ENCODE measurements at places on chromosomes 4 and X.

GRCh38 chr4:87196146-87196545 is 24.3 kb downstream of the KLHL8 start:
- H3K4me1 ChIP-seq = no peaks in the 10 kb centered on the region
- DNase-seq = no peak
- H3K36me3 ChIP-seq = no peaks in the 10 kb centered on the region
- no peak overlapping the region for H3K4me3 ChIP-seq
- no peak overlapping the region for H3K27ac ChIP-seq

DNA sequence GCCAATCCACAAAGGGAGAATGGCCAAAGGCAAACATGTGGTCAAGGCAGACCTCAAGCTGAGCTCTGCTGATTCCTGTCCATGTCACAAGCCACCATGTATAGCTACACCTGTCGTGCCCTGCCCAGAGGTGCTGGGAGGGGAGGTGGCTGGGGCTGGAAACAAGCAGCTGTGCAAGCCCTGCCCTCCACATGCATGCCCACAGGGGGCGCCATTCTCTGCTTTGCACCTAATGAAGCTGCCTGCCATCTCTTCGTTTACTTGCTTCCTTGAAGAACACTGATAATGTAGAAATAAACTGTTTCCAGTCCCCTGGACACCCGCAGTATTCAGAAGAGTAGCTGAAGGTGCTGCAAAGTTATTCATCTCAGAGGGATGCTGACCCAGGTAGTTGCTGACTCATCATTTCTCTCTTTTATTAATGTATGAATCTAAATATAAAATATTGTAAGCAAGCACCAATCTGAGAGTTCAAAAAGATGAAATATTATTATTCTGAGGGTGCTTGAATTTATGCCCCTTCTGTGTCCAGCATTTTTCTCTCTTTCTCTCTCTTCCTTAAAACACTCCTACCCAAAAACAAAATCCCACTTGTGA is 278.6 kb downstream of the ADGRA3 start:
- peak; percentile 76 for DNase-seq
- no peak overlapping the region for H3K27ac ChIP-seq
- no peak overlapping the region for H3K4me3 ChIP-seq
- H3K27me3 ChIP-seq = no peaks in the 10 kb centered on the region

DNA sequence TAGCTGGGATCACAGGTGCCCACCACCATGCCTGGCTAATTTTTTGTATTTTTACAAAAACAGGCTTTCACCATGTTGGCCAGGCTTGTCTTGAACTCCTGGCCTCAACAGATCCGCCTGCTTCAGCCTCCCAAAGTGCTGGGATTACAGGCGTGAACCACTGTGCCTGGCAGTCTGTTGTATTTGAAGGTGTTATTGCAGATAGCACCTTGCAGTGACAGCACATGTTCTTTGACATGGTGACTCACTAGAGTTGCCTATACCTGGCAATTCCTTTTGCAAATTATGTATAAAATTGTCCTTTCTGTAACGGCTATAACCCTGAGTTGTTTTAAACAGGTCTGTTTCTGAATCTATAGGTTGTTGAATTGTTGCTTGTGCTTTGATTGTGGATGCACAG is 7.9 kb downstream of the OGT start:
- peaks cover 1% of the 10 kb centered on the region for H3K36me3 ChIP-seq
- no peak for DNase-seq
- H3K4me1 ChIP-seq = no peaks in the 10 kb centered on the region
- H3K27ac ChIP-seq = no peak overlapping the region
- H3K27me3 ChIP-seq = no peaks in the 10 kb centered on the region

DNA sequence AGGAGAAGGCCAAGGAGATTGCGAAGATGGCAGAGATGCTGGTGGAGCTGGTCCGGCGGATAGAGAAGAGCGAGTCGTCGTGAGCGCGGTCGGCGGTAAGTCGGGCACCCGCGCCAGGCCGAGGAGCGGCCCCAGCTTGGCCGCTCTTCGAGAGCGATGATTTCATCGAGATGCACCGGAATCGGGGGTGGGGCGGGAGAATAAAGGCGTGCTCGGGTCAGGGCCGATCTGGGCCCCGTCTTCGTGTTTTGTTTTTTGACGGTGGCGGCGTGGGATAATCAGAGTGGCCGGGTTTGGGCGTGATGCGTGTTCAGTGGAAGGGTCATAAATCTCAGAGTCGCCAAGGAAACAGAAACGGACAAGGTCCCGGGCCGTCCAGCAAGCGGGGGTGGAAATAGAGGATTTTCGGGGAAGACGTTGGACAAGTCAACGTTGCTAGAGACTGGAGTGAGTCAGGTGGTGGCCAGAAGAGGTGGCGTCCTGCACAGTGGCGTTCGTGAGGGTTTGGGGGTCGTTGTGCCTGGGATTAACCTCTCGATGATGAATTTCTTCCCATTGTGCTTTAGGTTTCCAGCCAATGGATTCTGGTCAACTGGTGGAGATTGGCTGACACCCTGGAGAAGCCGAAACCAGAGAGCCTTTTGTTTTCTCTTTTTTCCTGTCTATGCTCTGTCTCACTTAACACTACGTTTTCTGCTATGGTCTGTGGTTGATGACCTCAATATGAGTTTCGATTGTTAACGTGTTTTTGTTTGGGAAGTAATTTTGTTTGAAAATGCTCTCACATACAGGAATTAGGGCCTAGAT is 882 bp downstream of the MRFAP1 start:
- peaks cover 7% of the 10 kb centered on the region for H3K36me3 ChIP-seq
- peaks cover 16% of the 10 kb centered on the region for H3K4me1 ChIP-seq
- DNase-seq = peak; percentile 59
- H3K27ac ChIP-seq = peak overlapping the region; percentile 91
- H3K4me3 ChIP-seq = peak overlapping the region; percentile 97

GRCh38 chr4:89427782-89428181 is 120.2 kb upstream of the GPRIN3 start:
- no peaks in the 10 kb centered on the region for H3K36me3 ChIP-seq
- H3K4me3 ChIP-seq = no peak overlapping the region
- H3K27me3 ChIP-seq = no peaks in the 10 kb centered on the region
- no peak overlapping the region for H3K27ac ChIP-seq
- DNase-seq = no peak
- H3K4me1 ChIP-seq = no peaks in the 10 kb centered on the region

DNA sequence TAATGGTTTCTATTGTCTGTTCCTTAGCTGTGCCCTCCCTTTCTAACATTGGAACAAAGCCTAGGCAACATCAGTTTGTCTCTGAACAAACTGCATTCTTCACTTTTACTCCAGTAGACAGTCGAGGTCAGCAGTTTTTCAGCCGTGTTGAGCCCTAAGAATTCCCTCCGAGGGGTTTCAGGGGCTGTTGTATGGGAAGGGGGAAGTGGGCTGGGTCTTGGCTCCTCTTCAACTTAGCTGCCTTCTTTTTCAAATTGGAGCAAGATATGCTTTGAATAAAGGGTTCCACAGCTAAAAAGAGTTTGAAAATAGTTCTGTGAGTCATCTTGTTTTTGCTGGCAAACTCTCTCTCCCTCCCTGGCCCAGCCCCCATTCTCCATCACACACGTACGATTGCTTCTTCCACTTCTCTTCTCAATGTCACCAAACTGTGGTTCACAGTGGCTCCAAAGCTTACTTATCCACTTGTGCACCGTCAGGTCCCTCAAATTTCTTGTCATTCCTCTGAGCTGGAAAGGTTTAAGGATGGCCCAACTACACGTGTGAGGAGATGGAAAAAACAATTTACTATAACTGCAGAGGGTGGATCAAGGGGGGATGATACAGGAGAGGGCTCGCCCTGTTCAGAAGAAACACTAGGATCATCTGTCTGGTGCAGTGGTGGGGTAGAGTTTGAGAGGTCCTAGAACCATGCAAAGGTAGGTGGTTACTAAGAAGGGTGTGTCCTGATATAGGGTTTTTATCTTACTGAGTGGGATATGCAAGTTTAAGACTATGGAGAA is 9.2 kb upstream of the MAML3 start:
- H3K27ac ChIP-seq = no peak overlapping the region
- no peak overlapping the region for H3K4me3 ChIP-seq
- peak; percentile 43 for DNase-seq
- H3K36me3 ChIP-seq = no peaks in the 10 kb centered on the region
- H3K4me1 ChIP-seq = peaks cover 5% of the 10 kb centered on the region

DNA sequence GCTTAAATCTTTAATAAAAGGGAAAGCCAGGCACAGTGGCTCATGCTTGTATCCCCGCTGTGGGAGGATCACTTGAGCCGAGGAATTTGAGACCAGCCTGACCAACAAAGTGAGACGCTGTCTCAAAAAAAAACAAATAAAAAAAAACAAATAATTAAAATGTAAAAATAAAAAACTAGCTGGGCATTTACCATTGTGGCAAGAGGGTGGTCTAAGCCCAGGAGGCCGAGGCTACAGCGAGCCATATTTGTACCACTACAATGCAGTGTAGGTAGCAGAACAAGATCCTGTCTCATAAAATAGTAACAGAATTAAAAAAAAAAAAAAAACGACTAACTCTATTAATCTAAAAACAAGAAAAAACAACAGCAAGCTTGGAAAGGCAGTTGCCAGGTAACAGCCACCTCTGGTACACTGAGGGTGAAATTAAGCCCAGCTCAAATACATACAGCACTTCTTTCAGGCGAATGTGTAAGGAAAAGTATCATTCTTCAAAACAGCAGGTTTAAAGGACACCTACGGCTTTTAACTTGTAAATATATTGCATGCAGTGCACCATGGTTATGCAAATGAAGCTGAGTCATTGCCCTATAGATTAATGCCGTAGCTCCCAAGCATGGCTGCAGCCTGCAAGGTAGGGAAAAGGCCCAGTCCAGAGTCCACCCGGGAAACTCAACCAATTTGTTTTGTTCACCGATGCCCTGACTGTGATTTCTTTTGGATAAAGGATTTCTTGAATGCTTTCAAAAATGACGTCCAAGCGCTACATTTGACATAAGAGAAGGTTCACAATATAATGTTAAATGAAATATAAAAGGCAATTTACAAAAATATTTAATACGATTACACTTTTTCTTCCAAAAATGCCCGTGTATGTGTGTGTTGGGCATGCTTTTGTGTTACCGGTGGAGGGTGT is 14.5 kb upstream of the TXLNG start:
- peaks cover 11% of the 10 kb centered on the region for H3K4me1 ChIP-seq
- H3K27me3 ChIP-seq = no peaks in the 10 kb centered on the region
- peak overlapping the region; percentile 99 for H3K27ac ChIP-seq
- H3K4me3 ChIP-seq = no peak overlapping the region
- H3K36me3 ChIP-seq = no peaks in the 10 kb centered on the region
- DNase-seq = peak; percentile 72

DNA sequence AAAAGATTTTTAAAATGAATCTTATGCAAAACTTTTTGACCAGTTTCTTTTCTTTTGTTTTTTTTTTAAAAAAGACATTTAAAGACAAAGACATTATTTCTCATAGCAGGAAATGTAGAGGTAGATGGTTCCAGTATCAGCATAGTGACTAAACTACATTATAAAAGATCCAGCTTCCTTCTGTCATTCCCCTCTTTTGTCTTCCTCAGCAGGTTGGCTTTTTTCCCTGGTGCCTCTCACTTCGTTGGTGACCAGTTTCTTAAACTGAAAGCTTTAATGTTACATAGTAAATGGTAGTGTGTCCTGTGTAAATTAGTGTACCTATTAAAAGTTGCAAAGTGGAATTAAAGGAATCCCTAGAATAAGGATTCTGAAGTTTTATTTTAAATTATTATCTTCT is 36.1 kb downstream of the DCK start:
- peaks cover 4% of the 10 kb centered on the region for H3K4me1 ChIP-seq
- no peak overlapping the region for H3K4me3 ChIP-seq
- H3K36me3 ChIP-seq = peaks cover 22% of the 10 kb centered on the region

DNA sequence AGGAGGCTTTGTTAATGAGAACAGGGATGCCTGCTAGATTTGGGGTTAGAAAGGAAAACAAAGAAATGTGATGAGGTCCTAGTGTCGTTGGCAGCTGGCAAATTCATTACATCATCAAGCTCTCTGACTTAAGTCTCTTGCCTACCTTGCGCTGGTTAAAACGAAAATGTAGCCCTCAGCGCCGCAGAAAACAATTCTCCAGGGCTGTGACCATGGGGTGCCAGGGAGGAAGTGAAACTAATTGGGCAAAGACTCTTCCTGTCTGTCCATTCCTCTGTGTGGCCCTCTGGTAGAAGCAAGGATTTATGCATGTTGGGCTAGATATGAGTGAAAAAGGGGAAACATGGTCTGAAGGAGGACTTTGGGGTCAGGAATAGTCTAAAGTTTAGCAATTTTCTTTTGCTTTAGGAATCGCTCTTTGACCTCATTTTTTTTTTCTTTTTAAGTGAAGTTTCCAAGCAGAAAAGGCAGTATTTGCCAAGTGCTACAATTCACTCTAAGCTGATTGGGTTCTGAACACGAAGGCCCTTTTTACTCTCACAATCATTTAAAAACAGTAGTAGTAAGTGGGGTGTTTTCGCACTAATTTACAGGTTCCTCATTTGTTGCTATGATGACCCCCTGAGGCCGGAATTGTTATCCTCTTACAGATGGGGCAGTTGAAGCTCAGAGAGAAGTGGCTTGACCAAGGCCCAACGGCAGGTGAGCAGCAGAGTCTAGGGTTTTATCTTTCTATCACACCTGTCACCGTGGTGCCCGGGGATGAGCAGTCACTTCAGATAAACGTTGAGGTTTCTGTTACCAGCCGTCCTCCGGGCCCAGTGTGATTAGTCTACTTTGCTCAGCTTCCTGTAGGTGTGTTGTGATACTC is 27.3 kb upstream of the CHRNA9 start:
- H3K27me3 ChIP-seq = no peaks in the 10 kb centered on the region
- no peak for DNase-seq
- no peak overlapping the region for H3K4me3 ChIP-seq
- peaks cover 16% of the 10 kb centered on the region for H3K4me1 ChIP-seq
- no peak overlapping the region for H3K27ac ChIP-seq

- no peak overlapping the region for H3K27ac ChIP-seq
- H3K27me3 ChIP-seq = no peaks in the 10 kb centered on the region
- DNase-seq = no peak
- H3K36me3 ChIP-seq = peaks cover 9% of the 10 kb centered on the region
These were observed 56.9 kb downstream of the PCGF3 start for GRCh38 chr4:762211-763190.

DNA sequence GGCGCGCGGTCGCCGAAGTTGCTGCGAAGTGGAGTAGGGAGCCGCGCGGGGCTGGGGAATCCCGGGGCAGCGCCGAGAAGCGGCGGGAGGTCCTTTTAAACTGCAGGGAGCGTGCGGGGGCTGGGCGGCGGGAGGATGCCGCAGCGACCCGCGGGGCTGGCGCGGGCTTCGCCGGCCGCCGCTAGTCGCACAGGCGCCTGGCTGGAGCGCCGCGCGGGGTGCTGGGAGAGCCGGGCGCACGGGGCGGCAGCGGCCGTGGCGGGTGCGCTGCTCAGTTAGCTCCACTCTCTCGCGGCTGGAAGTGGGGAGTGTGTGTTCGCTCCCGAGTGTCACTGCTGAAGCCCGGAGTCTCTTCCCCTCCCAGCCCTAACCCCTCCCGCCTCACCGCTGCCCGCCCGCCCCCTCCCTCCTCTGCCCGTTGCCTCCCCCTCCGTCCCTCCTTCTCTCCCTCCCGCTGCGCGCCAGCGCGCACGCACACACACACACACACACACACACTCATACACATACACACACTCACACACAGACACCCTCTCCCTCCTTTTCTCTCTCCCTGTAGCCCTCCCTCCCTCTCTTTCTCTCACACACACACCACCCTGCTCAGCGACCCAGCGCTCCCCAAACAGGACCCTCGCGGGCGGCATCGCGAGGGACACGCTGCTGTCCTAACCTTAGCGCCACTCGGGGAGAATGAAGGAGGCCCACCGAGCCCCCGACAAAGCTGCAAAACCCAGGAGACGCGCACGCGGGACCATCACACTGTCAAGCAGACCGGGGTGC is at the start of gene NDNF:
Gene NDNF (minus strand): TSS at position 312 of the 780 bp plus-strand sequence. CDS start 26,698 bp downstream, outside the sequence.
- H3K27me3 ChIP-seq = peaks cover 66% of the 10 kb centered on the region
- peak within 1 kb of the TSS; percentile 59 for H3K4me3 ChIP-seq
- DNase-seq = peak; percentile 74
- H3K4me1 ChIP-seq = peaks cover 7% of the 10 kb centered on the region
- no peaks in the 10 kb centered on the region for H3K36me3 ChIP-seq
- no peak within 1 kb of the TSS for H3K27ac ChIP-seq
